Skin of body (tissue), 3 donors: ENCODE measurements at places on chromosomes 13 and 19. TPM values are rescaled to one million over a fixed set of nuclear protein-coding genes. Genes with fewer than 3 reads are reported as not detected.

Gene IL17D
- 5.9 TPM for total RNA-seq

Gene CFAP97D2
- not detected for total RNA-seq

Gene ATP8A2
- 1.1 TPM for total RNA-seq

Gene TBCB
- total RNA-seq = 57.9 TPM

Gene PRR20E
- total RNA-seq = not detected

Gene SIX5
- 6.9 TPM for total RNA-seq

Gene PET100
- 26.2 TPM for total RNA-seq

Gene PCDH17
- total RNA-seq = 3.3 TPM

Gene ZNF536
- total RNA-seq = 8.9 TPM

Gene CACNA1A
- total RNA-seq = 1.5 TPM

Gene EMC10
- total RNA-seq = 27.5 TPM

Gene RYR1
- 21.1 TPM for total RNA-seq

Gene TUBA3C
- not detected for total RNA-seq
